ENCODE measurements at places on chromosomes 7 and 10.

DNA sequence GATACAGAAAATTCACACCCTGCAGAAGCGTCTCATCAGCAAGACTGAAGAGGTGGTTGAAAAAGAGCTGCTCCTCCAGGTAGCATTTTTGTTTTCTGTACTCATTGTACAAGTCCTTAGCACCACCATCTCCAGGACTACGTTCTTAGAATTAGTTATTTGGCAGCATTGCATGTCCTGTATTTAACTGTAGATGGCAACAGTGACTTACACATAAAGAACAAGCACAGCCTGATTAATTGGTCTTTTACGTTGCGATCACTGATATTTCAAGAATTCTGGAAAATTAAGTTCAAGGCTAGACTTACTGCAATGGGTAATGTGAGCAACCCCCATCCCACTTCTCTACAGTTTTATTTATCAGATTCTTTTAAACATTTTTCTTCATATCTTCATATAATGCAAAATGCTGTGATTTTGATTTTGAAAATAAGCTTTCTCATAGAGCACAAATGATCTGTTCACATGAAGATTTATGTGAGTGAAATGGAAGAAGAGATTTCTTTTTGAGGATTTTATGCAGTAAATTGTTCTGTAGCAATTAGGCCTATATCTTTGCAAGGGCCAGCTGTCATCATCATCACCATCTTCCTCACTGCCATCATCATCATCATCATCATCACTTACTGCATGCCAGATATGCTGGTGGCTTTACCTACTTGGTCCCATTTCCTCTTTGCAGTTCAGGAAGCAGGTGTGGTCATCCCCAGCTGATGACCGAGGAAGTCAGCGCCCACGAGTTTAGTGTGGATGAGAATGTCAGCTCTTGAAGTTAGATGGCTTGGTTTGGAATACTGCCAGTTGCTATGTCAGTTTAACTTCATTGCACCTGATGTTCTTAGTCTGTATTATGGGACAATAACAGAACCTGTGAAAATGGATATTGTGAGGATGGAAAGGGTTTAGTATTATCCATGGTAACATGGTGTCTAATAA is 53.4 kb downstream of the CFAP58 start:
- DNase-seq, result no peak

DNA sequence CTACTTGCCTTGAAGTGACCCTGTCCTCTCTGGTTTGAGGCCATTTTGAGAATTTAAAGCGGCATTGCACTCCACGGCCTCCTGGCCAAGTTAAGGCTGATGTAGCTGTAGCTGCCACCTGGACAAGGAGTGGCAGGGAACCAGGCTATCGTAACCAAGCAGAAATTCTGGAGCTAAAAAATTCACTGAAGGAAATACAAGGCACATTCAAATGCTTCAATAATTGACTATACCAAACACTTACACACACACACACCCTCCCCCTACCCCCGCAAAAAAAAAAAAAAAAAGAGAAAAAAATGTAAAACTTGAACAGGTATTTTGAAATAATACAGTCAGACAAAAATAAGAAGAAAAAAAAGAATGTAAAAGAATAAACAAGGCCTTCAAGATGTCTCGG is 409.0 kb upstream of the SEMA3A start:
- DNase-seq, result no peak

DNA sequence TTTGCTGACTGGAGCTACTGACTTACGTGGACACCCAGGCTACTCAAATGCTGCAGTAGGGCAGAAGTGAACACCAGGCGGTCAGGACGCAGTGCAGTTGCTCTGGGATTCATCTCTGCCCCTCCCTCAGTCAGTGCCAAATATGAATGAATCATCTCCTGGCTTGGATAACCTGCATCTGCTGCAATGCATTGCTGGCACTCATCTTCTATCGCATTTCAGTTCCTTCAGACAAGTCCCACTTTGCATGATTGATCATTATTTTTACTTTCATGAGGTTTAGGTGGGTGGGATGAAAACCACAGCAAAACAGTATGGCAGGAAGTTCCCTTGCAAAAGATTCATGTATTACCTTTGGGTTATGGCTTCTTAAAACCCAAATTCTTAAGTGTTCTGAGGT is 224.6 kb upstream of the NRP1 start:
- no peak for DNase-seq

DNA sequence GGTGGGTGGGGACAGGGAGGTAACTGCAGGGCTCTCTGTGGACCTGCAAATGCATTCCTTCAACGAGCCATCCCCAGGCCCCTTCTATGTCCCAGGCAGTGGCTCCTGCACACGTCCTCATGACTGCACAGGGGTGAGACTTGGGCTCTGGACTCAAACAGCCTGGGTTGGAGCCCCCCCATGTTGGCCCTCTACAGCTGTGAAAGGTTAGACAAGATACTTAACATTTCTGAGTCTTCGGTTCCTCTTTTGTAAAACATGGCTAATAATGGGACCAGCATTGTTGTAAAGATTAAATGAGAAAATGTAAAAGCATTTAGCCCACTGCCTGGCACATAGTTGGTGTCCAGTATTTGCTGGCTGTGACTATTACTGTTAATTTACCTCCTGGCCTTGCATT is 41.8 kb downstream of the CHST3 start:
- no peak for DNase-seq

GRCh38 chr10:81957976-81958375 is 83.0 kb downstream of the NRG3 start:
- no peak for DNase-seq

DNA sequence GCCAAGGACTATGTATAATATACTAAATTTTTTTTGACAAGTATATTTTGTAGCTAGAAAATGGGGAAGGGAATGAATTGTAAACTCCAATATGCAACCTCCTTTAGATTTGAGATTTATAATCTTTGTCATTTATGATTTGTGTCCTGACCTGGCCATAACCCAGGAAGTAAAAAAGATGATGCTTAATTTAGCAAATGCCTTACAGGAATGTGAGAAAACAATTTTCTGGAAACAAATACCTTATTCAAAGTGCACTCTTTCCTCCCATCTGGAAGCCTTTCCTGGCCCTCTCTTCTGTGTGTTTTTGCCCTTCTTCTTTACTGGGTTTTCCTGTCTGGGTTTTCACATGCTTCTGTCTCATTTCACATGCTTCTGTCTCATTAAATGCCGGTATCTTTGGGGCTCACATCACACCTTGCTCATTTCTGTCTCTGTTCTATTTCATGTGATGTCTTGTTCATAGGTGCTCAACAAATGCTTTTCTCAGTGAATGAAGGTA is 149.2 kb downstream of the RAPGEF5 start:
- no peak for DNase-seq

DNA sequence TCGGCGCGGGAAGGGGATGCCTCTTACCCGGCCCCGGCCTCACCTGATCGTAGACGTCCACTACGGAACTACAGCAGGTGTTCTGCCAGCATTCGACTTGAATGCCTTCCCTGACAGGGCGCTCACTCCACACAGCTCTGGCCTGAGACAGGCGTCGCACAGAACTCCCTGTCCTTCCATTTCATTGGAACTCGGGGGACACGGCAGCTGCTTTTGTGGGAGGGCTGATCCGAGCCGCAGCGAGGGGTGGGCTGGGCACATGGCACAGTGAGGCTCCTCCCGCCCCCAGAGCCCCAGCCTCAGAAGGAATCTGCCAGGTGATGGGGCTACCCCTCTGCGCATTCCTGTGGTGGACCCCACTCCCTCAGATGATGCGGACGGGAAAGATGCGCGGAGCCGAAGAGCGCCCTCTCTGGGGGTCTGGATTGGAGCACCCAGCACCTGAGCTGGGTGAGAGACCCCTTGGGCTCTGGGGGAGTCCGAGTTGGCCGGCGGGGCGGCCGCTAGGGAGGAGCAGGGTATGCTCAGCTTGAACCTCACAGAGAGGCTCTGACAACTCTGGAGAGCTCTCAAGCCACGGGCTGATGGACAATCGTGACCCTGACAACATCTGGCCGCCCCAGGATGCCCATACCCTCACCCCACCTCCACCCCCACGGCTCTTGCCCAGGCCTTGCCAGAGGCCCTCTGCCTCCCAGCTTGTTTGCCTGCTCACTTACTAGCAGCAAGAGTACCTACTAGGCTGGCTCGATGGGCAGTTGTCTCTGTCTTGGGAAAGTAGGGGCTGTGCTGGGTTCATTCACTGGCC is 36.6 kb downstream of the RASGEF1A start:
- no peak for DNase-seq

GRCh38 chr10:3861795-3862194 is 76.8 kb upstream of the KLF6 start:
- DNase-seq, result no peak

- no peak for DNase-seq
Observed at GRCh38 chr10:30176776-30177533, 117.6 kb upstream of the JCAD start.

DNA sequence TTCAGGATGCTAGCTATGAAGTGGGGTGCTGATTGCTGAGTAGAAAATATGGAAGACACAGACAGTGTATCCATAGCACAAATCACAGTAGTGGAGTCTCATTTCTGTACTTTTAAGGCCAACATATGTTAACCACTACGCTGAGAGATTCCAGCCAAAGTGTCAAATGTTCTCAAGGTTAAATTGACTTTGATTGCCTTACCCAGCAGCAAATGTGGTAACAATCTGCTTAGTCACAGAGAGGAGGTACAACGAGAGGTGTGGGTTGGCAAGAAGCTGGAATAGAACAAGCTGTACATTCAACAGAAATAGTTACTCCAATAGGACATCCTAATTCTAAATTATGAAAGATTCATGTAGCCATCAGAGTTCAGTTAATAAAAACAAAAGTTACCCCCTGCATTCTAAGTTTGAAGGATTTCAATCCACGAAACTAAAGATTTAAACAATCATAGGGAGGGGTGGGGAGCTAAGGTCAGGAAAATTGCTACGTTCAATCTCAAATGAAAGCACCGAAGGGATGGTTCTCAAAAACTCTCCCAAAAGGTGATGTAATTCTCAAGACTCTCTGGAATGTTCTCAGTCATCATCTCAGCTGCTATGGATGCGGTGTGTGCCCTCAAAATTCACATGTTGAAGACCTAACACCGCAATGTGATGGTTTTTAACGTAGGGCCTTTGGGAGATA is 137.0 kb downstream of the ETV1 start:
- no peak for DNase-seq

DNA sequence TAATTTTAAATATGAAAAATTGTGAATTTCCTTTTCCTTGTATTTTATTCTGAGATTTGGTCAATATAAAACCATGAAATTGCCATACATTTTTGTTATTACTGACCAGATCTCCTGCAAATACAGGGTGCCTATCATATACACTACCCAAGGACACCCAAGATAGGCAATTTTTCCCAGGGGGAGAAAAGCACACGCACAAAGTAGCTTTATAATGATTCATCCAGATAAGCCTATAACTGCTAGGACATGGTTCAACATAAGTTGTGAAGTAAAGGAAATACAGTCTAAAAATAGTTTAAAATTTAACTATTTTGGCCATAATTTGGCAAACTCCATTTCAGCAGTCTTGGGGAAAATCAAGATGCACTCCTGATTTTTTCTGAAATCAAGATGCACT is 4.8 kb downstream of the RUFY2 start:
- no peak for DNase-seq

DNA sequence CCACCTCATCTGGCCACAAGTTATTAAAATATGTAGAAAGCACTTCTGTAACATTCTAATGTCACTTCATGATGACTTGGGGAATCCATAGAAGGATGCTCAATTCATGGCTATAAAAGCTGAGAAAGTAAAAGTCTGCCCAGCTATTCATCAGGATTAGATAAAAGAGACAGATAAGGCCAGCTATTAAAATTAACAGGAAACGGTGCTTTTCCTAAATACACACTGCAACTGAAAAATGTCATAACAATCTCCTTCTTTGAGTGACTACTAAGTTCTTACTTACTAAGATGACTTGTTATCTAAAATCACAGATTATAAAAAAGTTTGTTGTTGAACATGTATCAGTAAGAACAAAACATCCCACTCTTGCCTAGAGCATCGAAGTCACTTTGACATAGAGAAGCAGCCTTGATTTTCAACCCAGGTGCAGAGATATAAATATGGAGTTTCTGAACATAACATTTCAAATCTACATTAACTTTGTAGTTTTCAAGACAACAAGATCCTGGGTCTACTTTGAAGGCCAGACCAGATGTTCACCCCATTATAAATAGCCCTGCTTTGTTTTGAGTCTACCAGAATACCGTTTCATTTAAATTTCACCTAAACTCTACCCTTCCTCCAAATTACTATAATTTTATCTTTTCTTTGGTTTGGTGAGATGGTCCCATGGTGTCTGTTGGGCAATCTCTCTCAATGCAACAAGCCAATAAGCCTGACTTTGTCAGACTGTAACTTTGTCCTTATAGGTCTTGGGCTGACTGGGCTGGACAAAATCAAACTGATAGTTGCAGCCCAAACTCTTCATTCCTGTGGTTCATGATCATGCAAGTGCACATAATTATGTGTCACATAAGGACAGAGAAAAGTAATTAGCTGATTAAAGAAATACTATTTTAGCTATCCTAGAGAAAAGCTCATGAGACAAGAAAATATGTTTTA is 24.0 kb downstream of the HYCC1 start:
- no peak for DNase-seq

- DNase-seq, result no peak
Observed at GRCh38 chr10:70578371-70578947, 24.1 kb downstream of the PRF1 start.

DNA sequence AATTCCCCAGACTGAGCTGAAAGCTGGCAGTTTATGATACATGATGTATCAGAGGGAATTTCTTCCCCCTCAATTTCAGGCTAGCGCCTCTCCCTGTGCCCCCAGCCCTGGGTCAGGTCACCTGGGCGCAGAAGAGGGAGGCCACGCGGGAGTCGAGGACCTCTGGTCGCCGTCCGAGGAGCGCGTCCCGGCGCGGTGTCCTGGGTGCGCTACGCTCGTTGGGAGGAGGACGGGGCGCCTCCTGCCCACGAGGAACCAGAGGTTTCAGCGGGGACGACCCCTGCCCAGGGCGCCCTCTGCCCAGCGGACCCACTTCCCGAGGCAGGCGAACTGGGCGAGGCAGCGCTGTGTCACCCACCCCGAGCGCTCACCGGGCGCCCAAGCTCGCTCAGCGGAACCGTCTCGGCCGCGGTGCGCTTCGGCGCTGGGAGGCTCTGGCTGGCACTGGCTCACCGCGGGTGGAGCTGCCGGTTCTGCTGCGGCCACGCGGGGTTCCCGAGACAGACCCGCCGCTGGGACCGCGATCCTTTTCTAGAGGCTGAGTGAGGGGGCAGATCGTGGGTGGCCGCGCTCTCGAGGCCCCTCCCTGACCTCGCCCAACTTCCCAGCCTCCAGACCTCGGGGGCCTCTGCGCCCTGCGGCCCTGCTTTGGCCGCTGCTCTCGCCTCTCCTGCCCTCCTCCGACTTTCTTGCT is at the start of gene FAM237B:
Gene FAM237B, minus strand, starts transcription at position 504 of the 694 bp plus-strand sequence. CDS start 1,556 bp downstream, outside the sequence.
- no peak for DNase-seq

DNA sequence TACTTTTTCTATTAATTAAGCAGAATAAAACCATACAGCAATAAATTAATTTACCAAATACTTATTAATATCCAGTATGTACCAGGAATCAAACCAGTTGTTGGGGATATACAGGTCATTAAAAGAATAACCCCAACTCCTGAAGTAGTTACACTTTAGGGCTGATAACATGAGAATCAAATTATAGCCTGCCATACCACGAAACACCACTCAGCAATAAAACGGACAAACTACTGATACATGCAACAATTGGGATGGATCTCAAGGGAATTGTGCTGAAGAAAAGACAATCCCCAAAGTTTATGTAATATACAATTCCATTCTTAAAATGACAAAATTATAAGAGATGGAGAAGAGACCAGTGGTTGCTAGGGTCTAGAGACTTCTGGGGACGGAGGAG is 22.7 kb downstream of the MCMBP start:
- no peak for DNase-seq

- no peak for DNase-seq
Observed at GRCh38 chr10:29099001-29099400, 189.9 kb upstream of the LYZL1 start.

Measured in NT2/D1 (cell line).